ENCODE measurements at places on chromosomes 2 and 18. TPM values are rescaled to one million over a fixed set of nuclear protein-coding genes. Genes with fewer than 3 reads are reported as not detected.

The CSRNP3 gene
- total RNA-seq = not detected

GRCh38 chr2:239178484-239178883, 222.3 kb downstream of the HDAC4 start:
- DNase-seq = no peak

- DNase-seq = no peak
These were observed 10.1 kb downstream of the RRM2 start for GRCh38 chr2:10132596-10132995.

The GAREM2 gene
- total RNA-seq = 3.5 TPM

The MOGAT1 gene
- not detected for total RNA-seq

DNA sequence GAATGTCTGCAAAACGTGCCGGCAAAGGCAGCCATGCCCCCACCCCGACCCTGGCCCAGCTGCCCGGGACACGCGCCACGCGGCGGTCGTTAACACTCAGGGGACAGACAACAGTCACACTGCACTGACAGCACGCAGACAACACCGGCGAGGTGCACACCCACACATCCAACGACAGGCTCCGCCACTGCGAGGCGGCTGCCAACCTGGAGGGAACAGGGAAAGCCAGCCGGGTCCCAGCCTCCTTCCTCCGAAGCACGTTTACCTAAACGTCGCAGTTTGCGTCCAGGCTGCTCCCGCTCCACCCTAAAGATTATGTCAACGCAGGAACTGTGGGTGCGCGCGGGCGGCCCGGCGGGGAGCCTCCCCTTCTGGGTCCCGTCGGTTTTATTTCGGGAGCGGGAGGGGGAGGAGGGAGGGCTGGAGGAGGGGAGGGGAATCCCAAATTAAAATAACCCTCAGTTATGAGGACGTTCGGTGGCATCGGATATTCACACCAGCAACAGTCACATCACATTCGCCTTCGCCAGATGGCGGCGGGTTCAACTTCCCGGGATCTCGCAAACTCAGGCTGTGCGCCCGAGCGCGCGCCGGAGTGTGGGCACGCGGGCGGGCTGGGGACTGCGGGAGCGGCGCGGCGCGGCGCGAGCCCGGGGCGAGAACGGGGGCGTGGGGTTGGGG, 644 bp downstream of the PTGR3 start:
- DNase-seq = peak; percentile 49

GRCh38 chr2:127631541-127631996, 14.4 kb upstream of the GPR17 start:
- DNase-seq = no peak

All from activated CD4-positive, alpha-beta T cell treated with anti-CD3 and anti-CD28 coated beads, Interleukin-2, amount 10 ng/mL, durations not matched to agents 7 days and 5 days (primary cell).